ENCODE measurements at places on chromosomes 2 and 18. TPM values are rescaled to one million over a fixed set of nuclear protein-coding genes. Genes with fewer than 3 reads are reported as not detected.

GRCh38 chr2:8670580-8670979 lies 11.3 kb upstream of the ID2 start:
- no peak for DNase-seq

GRCh38 chr2:229037621-229038020 lies 233.5 kb downstream of the PID1 start:
- no peak for DNase-seq

DNA sequence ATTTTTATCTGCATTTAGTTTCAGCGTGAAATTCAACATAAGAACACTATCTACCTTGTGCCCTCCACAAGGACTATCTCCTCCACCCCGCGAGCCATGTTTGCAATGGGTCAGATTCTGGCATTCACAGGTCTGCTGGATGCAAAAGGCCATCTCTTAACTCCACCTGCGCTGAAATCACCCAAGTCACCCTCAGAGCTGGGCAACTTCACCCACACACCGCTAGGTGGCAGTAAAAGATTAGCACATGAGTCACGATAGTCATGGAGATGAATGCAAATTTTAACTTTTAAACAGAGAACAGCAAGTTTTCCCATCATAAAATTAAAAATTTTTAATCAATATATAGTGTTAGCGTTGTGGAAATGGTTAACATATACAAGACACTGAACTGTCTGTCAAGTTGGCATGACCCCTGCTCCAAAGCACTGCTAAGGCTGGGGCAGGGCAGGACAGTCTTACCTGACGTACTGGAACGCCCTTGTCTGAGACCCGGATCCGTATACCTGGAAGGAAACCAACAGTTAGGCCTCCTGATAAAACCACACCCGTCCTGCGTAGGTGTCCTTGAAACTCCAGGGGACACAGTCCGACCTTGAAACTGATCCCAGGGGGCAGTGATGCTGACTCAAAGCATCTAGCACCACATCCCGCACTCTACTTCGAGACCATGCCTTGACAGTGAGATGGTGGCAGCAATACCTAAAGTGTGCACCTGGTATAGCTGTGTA lies 89.6 kb downstream of the UXS1 start:
- DNase-seq = peak; percentile 83

DNA sequence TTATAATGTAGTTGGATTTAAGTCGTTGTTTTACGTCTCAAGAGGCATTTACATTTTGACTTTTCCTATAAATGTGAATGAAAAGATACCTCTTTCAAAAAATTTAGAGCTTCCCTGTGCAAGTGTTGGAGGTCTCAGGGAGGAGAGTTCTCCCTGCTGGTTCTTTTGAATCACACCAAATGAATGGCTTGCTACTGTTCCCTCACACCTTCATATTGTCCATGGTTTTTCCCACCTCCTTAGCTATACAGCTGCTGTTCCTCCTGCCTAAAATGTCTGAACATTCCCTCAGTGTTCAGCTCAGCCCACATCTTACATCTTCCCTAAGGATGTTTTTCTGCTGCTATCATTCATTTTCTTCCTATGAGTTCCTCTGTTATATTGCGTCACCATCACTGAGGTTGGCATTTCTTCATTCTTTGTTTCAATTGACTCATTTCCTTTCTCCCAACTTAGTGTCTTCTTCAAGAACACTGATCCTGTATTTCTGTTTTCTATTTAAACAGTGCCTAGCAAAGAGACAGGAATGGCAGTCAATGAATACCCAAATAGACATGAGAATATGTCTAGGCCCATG lies 46.0 kb downstream of the COX7A2L start:
- DNase-seq = peak; percentile 35

DNA sequence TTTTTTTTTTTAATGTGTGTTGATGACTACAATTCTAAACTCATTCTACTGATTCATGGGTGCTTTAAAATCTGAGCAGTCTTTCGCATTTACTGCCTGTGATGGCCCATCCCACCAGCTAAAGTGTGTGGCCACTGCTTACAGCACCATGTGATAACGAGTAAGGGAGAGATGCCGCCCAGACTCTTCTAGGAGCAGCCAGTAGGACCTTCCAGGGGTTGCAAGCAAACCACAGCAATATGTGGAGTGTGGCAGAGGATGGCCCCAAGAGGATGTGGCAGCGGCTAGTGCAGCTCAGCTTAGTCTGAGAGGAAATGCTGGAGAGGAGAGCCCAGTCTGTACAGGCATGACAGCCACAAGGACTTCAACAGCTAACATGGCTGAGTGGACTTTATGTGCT lies 14.9 kb downstream of the IL1B start:
- DNase-seq = no peak

- DNase-seq = peak; percentile 62
Observed at GRCh38 chr2:54639609-54640008, 83.9 kb upstream of the EML6 start.

GRCh38 chr2:201734111-201734510 lies 35.7 kb upstream of the MPP4 start:
- DNase-seq = no peak

GRCh38 chr2:9460441-9461017 lies 13.8 kb upstream of the IAH1 start:
- DNase-seq = no peak

GRCh38 chr18:24346254-24346653 lies 51.4 kb downstream of the OSBPL1A start:
- no peak for DNase-seq

DNA sequence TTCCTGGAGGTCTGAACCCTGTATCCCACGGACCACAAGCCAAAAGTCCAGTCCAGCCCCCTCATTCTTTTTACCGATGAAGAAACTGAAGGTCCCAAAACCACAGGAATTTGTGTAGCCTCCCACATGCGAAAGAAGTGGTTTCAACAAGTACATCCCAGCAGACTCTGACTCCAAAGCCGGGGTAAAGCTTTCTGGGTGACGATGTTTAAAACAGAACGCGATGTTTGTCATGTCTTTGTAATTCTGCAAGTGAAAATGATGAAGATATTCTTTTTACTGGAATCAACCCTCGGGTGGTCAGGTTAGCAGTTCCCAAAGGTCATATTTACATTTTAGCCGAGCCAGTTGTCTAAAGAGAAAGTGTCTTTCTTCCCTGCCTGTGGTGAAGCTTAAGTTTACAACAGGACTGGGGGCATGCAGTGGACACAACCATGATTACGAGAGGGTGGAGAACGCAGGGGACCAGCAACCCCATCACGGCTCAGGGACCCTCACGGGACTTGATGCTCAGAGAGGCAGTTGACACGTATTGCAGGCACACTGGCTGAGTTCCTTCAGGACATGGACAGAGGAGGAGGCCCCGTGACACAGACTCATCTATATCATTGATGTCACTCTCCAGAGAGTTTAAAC lies 17.8 kb upstream of the TMEM131 start:
- DNase-seq = no peak

- DNase-seq = no peak
Observed at GRCh38 chr18:40558706-40559392, 1396.2 kb upstream of the PIK3C3 start.

DNA sequence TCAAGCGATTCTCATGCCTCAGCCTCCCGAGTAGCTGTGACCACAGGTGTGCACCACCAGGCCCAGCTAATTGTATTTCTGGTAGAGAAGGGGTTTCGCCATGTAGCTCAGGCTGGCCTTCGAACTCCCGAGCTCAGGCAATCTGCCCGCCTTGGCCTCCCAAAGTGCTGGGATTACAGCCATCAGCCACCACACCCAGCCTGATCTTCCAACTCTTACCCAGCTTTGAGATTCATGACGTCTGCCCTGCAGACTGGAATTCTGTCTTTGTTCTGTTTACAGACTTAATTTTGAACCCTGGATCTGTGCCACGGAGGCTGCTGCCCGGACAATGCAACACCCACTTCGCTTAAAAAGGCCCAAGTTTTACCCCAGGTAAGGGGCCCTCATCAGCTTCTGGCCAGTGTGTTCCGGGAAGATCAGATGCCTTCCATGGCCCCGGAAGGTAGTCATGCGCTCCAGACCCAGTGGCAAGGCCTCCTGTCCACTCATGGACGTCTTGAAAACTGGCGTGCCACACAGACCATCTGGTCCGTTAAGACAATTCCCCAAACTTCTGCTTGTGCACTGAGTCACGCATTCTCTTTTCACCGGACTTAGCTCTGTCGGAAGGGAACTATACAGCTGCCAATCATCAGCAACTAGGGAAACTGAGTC lies 5.5 kb downstream of the PXDN start:
- no peak for DNase-seq

DNA sequence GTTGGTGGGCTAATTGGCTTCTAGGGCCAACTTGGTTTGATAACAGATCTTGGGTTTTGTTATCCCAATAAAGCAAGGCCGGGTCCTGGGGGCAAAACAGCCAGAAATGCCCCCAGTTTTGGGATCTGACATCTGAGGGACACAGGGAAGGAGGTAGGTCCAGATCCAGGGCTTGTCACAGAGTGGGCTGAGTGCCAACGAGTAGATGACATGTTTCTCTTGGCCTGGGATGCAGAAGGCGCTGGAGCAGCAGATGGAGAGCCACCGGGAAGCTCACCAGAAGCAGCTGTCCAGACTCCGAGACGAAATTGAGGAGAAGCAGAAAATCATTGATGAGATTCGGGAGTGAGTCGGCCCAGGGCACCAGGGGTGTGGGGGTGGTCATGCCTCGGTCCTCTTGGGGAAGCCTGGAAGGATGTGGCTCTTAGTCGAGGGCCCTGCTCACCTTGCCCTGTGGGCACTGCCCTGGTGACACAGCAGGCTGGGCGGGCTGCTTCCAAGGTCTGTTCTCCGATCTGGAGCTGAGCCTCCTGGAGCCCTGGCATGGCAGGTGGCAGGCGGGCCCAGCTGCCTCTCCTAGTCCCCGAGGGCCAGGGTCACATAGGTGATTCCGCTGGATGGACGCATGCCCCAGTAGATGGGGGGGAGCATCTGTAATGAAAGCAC lies 40.2 kb upstream of the LYPD6B start:
- DNase-seq = no peak

DNA sequence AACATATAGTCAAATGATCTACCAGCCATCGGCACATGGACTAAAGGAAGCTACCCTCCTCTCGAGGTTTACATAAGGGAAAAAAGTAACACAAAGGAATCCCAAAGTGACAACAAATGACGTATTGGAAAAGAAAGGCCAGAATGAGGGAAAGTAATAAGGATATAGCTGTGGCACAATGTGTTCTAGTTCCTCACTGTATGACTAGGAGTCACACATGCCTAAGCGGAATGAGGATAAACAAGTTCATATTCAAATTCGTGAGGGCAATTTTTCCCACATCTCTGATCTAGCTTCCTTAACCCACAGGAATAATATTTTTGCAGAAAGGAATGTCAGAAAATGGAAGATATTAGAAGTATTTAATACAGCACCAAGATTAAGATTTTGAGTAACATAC lies 162.3 kb upstream of the PID1 start:
- DNase-seq = no peak

- DNase-seq = no peak
Observed at GRCh38 chr2:168602846-168603401, 146.9 kb downstream of the CERS6 start.

- DNase-seq = no peak
Observed at GRCh38 chr2:49973917-49974368, 819.6 kb upstream of the FSHR start.

GRCh38 chr2:20103530-20103929 lies 52.1 kb upstream of the LAPTM4A start:
- DNase-seq = peak; percentile 44

DNA sequence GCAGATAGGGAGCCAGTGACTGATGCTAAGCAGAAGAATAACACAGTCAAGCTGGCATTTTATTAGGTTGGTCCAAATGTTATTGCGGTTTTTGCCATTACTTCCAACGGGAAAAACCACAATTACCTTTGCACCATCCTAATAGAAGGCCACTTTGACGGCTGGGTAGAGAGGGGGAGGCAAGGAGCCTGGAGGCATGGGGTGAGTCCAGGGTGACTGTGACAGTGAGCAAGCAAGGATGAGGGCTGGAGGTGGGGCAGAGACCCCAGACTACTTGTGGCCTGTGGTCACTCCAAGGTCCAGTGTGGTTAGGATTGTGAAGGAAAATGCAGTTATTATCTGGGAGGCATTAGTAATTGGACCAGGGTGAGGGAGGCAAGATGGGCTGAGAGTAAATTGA lies 389.5 kb downstream of the CLIP4 start:
- no peak for DNase-seq

DNA sequence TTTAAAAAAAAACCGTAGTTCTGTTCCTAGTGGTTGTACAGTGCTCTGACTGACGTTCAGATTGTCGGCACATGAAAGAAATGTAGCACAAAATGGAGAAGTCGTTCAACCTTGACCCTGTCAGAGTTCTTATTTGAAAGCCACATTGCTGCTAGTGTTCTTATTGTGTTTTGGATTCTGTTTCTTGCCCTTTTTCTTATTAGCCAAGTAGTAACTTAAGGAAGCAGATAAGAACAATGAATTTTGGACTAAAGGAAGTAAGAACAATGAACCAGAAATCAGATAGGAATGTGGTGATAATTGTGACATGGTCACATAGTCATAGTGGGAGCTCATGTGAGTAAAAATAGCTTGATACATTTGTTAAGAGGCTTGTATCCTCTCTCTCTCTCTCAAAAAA lies 45.9 kb downstream of the RPIA start:
- peak; percentile 96 for DNase-seq

GRCh38 chr2:8600456-8600855 lies 81.4 kb upstream of the ID2 start:
- DNase-seq = no peak

DNA sequence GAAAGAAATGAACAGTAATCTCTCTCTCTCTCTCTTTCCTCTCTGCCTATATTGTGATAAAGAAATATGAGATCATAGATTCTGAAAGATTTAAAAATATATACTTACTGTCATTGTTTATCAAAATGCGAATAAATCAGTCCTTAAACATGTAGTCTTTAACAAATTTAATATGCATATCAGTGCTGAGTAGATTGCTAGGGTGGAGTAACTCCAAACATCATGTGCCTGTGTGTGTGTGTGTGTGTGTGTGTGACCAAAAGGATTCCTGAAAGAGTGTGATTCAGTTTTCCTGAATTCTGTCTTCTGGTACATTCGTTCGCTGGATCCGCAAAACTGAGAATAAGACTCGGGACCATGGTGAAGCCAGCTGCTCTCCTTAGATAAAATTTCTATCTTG lies 24.0 kb upstream of the DSEL start:
- no peak for DNase-seq

- DNase-seq = no peak
Observed at GRCh38 chr18:26653943-26654615, 105.7 kb upstream of the KCTD1 start.

- DNase-seq = no peak
Observed at GRCh38 chr2:232971744-232972143, 41.3 kb downstream of the NGEF start.

The CNRIP1 gene
- 45.3 TPM for total RNA-seq

The ONECUT2 gene
- under 0.01 TPM for total RNA-seq

The POTEC gene
- not detected for total RNA-seq

The STEAP3 gene
- total RNA-seq = 3.9 TPM

The NEB gene
- 1.2 TPM for total RNA-seq

The RUFY4 gene
- not detected for total RNA-seq

The PLEKHH2 gene
- 0.14 TPM for total RNA-seq

The PRSS56 gene
- not detected for total RNA-seq

The VWA3B gene
- not detected for total RNA-seq

The KLHL29 gene
- total RNA-seq = 5.8 TPM

The INO80D gene
- 10.4 TPM for total RNA-seq
